GM12865 (cell line): ENCODE measurements at places on chromosomes 4 and X.
A peak's percentile ranks its signal among the peaks of the same experiment; 100 is the strongest.

DNA sequence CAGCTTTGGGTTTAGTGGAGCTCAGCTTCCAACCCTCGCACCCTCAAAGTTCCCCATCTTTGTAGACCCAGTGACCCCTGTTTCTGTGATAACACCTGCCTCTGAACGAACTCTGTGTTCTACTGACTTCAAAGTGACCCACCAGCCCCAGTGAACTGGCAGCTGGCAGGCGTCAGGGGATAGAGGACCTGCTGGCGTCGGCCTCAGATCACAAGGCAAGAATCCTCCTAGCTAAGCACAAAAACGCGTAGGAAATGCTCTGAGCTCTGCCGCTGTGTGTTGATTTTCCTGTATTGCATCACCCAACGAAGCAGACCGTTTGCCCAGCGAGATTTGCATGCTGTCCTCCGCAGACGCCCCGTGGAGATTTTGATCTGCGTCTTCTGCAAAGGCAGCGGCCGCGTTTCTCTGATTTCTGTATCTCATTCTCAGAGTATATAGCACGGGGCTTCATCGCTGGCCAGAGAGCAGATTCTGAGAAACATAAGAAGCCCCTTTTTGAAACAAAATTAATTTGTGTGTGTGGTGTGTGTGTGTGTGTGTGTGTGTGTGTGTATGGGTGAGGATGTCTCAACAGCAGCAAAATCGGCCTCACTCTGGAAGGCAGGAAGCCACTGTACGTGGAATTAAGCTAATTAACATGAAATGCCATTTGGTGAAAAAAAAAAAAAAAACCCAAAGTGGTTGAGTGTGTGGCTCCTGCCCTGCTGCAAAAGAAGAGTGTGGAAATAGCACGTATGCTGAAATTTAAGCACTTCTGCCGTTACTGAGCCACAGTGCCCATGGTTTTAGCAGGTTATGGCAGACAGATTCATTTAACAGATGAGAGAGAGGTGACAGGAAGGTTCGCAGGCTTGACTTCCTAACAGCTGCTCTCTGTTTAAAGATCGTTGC is 29.2 kb upstream of the ASMTL start:
- DNase-seq, result peak; percentile 92

- DNase-seq, result no peak
Measured at GRCh38 chr4:183905081-183905592, at the start of gene STOX2. Gene STOX2 (plus strand): TSS chr4:183905307. CDS start chr4:183906791, 1,484 bp downstream.

GRCh38 chrX:114976292-114976691 is 41.1 kb downstream of the IL13RA2 start:
- DNase-seq, result no peak

GRCh38 chr4:173539986-173540385 is 10.0 kb upstream of the HAND2 start:
- no peak for DNase-seq
